ENCODE measurements at places on chromosomes 11 and 22. TPM values are rescaled to one million over a fixed set of nuclear protein-coding genes. Genes with fewer than 3 reads are reported as not detected.

- no peaks in the 10 kb centered on the region for H3K36me3 ChIP-seq
- no peak overlapping the region for H3K4me3 ChIP-seq
- no peak overlapping the region for H3K27ac ChIP-seq
- peaks cover 9% of the 10 kb centered on the region for H3K27me3 ChIP-seq
- no peak for DNase-seq
- H3K4me1 ChIP-seq = peaks cover 1% of the 10 kb centered on the region
These were observed 14.1 kb downstream of the FAM181B start for GRCh38 chr11:82719361-82720105.

DNA sequence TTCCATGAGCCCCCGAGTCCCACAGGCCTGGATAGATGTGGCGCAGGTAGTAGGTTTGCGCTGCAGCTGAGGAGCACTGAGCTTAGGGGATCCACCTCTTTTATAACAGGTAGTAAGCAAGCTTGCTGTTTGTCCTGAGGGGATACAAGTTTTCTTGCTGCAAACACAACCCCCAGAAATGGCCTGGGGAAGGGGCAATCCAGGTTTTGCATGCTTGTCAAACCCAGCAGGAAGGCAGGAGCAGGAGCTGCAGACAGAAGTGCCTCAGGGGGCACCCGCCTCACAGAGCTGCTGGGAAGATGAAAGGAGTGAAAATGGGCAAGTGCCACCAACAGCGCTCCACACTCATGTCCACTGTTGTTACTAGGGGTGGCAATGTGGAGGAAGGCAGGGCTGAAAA is 18.5 kb downstream of the APOL5 start:
- H3K36me3 ChIP-seq = no peaks in the 10 kb centered on the region
- no peak for DNase-seq
- H3K4me3 ChIP-seq = no peak overlapping the region
- H3K4me1 ChIP-seq = no peaks in the 10 kb centered on the region
- H3K27me3 ChIP-seq = peaks cover 5% of the 10 kb centered on the region
- H3K27ac ChIP-seq = no peak overlapping the region

GRCh38 chr11:106400949-106401570 is 323.6 kb downstream of the AASDHPPT start:
- H3K4me1 ChIP-seq = no peaks in the 10 kb centered on the region
- no peaks in the 10 kb centered on the region for H3K36me3 ChIP-seq
- H3K4me3 ChIP-seq = no peak overlapping the region
- H3K27ac ChIP-seq = no peak overlapping the region
- H3K27me3 ChIP-seq = no peaks in the 10 kb centered on the region
- DNase-seq = no peak

DNA sequence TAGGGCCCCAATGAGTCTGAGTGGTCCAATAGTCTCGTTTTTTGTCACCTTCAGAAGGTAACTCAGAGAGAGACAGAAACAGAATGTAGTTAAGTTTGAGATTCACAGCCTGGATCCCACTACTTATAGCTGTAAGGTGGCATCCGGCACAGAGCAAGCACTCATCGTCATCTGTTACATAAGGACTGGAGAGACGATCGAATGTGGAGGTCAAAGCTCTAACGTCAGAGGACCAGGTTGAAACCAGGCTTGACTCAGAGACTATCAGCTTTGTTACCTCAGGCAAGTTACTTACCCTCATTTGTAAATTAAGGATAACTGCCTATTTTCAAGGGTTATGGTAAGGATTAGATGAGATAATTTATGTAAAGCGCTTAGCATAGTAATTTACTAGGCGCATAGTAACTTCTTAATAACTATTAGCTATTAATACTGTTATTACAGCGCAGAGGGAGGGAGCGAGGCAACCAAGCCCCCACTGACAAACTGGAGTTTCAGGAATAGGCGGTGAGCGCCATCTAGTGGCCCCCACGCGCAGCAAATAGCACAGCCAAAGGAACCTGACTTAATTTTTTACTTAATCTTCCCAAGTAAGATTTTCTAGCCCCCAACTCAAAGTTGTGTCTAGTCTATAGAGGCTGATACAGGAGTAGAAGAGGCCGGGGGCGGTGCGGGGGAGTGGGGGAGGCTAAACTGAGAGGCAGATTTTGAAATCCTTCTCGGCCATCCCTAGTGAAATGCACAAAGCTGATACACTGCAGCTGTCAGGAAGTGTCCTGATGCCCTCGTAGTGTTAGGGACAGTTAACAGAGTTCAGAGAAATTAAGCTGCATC is 29.0 kb upstream of the API5 start:
- H3K4me1 ChIP-seq = no peaks in the 10 kb centered on the region
- peaks cover 4% of the 10 kb centered on the region for H3K27me3 ChIP-seq
- H3K4me3 ChIP-seq = no peak overlapping the region
- H3K27ac ChIP-seq = no peak overlapping the region

Gene BSX
- total RNA-seq = not detected

Gene OR2AG2
- total RNA-seq = not detected

Gene ABTB2
- 0.97 TPM for total RNA-seq

All from activated naive CD8-positive, alpha-beta T cell treated with anti-CD3 and anti-CD28 coated beads, Interleukin-2, amount 10 ng/mL, durations not matched to agents 7 days and 5 days (primary cell).